ENCODE measurements at places on chromosomes 1 and 21.

- no peak for DNase-seq
Observed at GRCh38 chr1:194394676-194395075, 1208.3 kb upstream of the B3GALT2 start.

- DNase-seq = no peak
Observed at GRCh38 chr1:67020304-67020703, 33.6 kb downstream of the SLC35D1 start.

DNA sequence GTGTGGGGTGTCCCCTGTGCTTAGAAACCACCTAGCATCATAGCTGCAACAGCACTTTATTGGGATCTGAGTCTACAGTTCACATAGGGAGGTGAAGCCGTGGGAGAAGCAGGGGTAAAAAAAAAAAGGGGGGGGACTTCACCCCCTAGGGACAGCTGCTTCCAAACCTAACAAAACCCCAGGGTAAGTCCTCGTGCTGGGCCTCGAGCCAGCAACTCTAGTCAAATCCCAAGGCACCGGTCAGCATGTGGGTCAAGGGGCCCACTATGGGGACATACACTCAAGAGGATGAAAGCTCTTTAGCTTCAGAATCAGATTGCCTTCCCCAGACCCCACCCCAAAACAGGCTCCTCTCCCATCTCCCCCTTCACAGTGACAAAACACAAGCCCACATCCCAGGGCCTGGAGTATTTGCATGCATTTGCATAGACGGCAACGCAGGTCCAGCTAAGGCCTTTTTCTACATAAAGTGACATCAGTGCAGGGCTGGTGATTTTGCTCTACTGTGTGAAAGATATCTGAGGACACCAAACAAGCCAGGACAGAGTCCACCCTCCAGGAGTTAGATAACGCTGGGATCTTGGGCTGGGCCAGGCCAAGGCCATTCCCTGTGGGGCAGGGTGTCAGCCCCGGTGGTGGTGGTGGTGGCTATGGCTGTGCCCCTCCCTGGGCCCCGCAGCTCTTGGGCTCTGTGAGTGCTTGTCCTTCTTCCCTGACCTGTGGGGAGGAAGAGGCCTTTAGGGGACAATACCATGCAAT, 8.1 kb upstream of the PMVK start:
- no peak for DNase-seq

GRCh38 chr1:197774466-197775281, 606 bp downstream of the DENND1B start:
- peak; percentile 80 for DNase-seq

GRCh38 chr1:169858467-169858866, 35.2 kb downstream of the SCYL3 start:
- no peak for DNase-seq

Data from activated CD8-positive, alpha-beta memory T cell treated with anti-CD3 and anti-CD28 coated beads, Interleukin-2, amount 10 ng/mL, durations not matched to agents 7 days and 5 days (primary cell).